ENCODE measurements at places on chromosomes 12 and 14. TPM values are rescaled to one million over a fixed set of nuclear protein-coding genes. Genes with fewer than 3 reads are reported as not detected.

DDIT3 gene
- 13.7 TPM for total RNA-seq

CLECL1 gene
- not detected for total RNA-seq

DBX2 gene
- not detected for total RNA-seq

GRCh38 chr12:67774983-67775587 is 126.5 kb downstream of the DYRK2 start:
- H3K4me3 ChIP-seq = no peak overlapping the region
- no peak for DNase-seq
- no peaks in the 10 kb centered on the region for H3K27me3 ChIP-seq
- no peaks in the 10 kb centered on the region for H3K36me3 ChIP-seq
- no peaks in the 10 kb centered on the region for H3K4me1 ChIP-seq
- no peak overlapping the region for H3K27ac ChIP-seq

DNA sequence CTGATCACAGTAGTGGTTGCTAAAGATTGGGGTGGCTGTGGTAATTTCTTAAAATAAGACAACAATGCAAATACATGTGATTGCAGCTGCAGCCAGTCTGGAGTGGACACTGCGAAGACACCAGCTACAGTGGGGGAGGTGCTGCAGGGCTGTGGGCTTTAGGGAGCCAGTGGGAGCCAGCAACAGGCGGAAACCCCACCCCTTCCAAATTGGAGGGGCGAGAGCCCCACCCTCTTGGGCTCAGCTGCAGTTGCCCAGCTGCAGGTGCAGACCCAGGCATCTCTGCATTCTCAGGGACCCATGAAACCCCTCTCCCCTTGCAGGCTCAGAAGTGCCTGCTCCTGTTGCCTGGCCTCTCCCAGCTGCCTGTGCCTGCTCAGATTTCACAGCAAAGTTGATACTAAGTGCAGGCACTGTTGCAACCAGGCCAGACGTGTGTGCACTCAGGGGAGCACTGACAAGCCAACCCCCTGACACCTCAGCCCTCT is 104.8 kb downstream of the MYF5 start:
- H3K36me3 ChIP-seq = no peaks in the 10 kb centered on the region
- no peaks in the 10 kb centered on the region for H3K4me1 ChIP-seq
- no peak overlapping the region for H3K4me3 ChIP-seq
- no peaks in the 10 kb centered on the region for H3K27me3 ChIP-seq
- no peak overlapping the region for H3K27ac ChIP-seq

GRCh38 chr14:92323011-92323915 is at the start of gene SLC24A4:
Gene SLC24A4, plus strand, starts transcription at chr14:92323165. Its CDS starts 666 bp downstream, at chr14:92323831.
- no peak for DNase-seq
- peaks cover 40% of the 10 kb centered on the region for H3K27me3 ChIP-seq
- no peak within 1 kb of the TSS for H3K4me3 ChIP-seq
- H3K36me3 ChIP-seq = no peaks in the 10 kb centered on the region
- no peak within 1 kb of the TSS for H3K27ac ChIP-seq

- H3K27me3 ChIP-seq = no peaks in the 10 kb centered on the region
- no peaks in the 10 kb centered on the region for H3K36me3 ChIP-seq
- peak; percentile 74 for DNase-seq
- peak overlapping the region; percentile 92 for H3K27ac ChIP-seq
- no peak overlapping the region for H3K4me3 ChIP-seq
- H3K4me1 ChIP-seq = peaks cover 12% of the 10 kb centered on the region
Observed at GRCh38 chr12:50517421-50518048, 12.8 kb downstream of the DIP2B start.
